ENCODE measurements at places on chromosomes 1 and 21.

DNA sequence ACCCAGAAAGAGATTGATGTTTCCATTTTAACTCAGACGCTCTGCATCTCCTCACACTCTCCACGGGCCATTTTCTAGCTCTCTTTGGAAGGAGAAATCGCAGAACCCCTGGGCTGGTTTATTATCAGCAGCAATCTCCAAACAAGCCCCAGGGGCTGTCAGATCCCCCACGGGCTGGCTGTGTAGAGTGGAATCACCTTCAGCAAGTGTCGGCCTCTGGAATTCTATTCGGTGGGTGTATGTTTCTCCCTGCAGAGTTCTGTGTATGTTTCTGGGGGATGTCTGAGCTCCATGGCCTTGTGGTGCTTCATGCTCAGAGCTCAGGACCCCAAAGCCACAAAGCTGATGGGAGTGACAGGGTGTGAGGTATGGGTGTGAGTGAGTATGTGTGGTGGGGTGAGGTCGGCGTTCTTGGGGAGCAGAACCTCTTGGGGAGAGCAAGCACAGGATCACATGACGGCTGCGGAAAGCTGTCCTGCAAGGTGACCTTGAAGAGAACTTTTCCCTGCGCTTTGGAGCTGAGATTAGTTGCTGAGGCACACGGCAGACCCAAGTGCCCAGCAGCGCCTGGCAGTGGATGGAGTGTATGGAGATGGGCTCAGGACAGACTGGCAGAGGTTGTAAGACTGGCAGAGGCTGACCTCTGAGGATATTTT, 489 bp downstream of the ACOT11 start:
- ATAC-seq: no peak

DNA sequence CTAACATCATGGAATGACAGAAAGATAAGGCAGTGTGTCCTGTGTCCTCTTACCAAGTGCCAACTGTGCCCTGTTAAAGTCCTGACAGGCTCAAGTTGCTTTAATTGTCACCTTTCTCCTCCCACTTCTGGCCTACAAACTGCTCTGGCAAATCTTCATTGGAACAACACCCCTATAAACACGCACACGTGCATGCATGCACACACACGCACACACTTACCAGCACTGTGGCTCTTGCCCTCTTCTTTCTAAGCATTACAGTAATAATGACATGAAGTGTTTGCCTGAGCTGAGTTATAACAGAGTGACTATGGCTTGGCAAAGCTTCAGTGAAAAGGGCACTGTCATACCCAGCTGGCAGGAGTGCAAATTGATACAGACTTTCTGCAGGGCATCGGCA, 82.3 kb upstream of the SYT6 start:
- no peak for ATAC-seq

DNA sequence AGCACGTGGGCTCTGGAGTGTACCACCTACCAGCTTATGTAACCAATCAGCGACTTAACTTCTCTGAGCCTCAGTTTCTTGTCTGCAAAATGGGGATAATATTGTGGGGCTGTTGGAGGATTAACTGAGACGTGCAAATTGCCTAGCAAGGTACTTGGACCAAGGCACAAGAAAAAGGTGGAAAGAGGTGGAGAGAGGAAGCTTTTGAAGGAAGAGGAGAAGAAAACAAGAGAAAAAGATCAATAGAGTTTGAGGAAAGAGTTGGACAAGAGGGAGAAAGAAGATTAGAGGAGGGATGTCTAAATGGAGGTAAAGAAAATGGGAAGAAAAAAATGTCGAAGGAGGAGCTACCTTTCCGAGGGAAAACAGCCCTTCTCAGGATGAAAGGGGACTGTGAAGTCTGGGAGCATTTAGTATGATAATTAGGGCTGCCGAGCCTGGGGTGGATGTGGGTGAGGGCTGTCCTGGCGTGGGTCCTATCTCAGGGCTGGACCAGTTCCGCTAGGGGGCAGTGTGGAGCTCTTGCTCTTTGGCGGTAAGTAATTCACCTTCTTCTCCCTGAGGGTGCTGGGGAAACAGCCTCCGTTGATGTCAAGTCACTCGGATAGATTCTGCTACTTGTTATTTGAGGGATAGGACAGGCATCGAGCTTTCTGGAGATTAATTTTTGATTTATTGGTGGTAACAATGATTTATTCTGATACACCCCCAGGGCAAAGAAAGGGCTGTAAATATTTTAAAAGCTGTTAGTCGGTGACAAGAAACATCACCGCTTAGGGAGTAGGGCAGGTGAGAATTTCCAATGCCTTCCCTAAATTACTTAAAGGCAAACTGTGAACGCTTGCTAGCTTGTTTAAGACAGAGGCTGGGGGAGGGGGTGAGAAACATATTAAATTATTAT, 79.0 kb upstream of the NFASC start:
- peak; percentile 75 for ATAC-seq

- no peak for ATAC-seq
Observed at GRCh38 chr1:210231846-210232510, 618 bp upstream of the SERTAD4 start.

DNA sequence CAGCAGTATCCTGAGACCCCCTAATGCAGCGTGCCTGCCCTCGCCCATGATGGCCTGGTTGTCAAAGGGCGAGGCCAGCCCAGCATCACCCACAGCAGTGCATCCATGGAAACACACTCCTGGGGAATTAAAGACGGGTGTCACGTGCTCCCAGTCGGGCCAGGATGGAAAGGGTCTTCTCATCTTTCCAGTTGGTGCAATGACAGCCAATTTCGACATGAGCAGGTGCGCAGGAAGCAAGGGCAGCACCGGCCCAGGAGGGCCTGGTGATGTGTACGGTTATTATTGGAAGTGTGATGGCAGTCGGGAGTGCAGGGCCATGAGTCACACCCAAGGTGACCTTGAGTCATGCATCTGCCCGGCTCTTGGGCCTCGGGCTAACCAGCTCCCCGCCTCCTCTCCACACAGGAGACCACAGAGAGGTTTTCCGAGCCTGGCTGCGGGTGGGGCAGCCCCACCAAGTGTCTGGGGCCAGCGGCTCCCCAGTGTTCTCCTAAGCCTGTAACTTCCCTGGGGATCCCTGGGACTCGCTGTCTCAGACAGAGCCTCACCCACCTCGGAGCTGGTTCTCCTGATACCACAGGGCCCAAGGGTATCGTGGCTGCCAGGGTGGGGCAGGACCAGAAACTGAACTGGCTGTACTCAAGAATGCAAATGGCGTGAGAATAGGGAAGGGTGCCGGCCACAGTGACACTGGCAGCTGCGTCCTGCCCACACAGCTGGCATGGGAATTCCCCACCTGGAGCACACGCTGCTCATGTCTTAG, 119.8 kb downstream of the SIK1 start:
- ATAC-seq: peak; percentile 67

GRCh38 chr1:226181996-226182714, 4.4 kb downstream of the ACBD3 start:
- no peak for ATAC-seq

Measured in activated CD4-positive, CD25-positive, alpha-beta regulatory T cell treated with anti-CD3 and anti-CD28 coated beads, Interleukin-2, amount 50 U/mL, for 24 hours (primary cell).